ENCODE measurements at places on chromosomes 7 and 10.
A peak's percentile ranks its signal among the peaks of the same experiment; 100 is the strongest.

GRCh38 chr7:67652937-67653336 lies 656.3 kb downstream of the TYW1 start:
- H3K4me1 ChIP-seq: no peaks in the 10 kb centered on the region
- no peaks in the 10 kb centered on the region for H3K36me3 ChIP-seq
- no peak overlapping the region for H3K4me3 ChIP-seq
- DNase-seq: no peak

DNA sequence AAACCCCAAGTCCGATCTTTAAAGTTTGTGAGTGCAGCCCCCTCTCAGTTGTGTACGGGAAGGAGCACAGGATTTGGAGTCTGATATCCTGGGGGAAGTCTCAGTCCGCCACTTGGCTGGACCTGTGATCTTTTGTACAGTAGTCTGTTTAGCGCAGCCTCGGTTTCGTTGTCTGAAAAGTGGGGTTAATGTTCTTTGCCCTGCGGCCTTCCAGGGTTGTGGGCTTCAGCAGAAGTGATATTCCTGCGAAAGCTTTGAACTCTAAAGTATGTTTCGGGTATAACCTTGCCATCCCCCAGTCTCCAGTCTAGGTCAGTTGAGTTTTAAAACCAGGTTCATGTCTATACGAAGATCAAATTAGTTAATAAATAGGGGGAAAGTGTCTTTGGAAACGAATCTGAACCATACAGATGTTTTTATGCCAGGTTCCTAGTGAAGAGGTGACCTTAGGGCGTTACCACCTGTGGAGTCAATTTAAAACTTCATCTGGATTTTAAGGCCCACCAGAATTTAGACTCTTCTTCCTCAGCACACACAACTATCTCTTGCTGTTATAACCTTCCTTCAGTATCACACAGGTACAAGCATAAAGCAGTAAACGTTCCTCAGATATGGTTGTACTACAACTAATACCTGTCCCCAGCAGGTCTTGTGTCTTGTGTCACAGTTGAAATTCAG lies 904 bp downstream of the R3HCC1L start:
- no peaks in the 10 kb centered on the region for H3K27me3 ChIP-seq
- H3K27ac ChIP-seq: peak overlapping the region; percentile 100

- no peaks in the 10 kb centered on the region for H3K27me3 ChIP-seq
- no peak for DNase-seq
- no peak overlapping the region for H3K4me3 ChIP-seq
- no peaks in the 10 kb centered on the region for H3K36me3 ChIP-seq
- no peak overlapping the region for H3K27ac ChIP-seq
Measured at GRCh38 chr7:116216956-116217571, 6.7 kb downstream of the TES start.

DNA sequence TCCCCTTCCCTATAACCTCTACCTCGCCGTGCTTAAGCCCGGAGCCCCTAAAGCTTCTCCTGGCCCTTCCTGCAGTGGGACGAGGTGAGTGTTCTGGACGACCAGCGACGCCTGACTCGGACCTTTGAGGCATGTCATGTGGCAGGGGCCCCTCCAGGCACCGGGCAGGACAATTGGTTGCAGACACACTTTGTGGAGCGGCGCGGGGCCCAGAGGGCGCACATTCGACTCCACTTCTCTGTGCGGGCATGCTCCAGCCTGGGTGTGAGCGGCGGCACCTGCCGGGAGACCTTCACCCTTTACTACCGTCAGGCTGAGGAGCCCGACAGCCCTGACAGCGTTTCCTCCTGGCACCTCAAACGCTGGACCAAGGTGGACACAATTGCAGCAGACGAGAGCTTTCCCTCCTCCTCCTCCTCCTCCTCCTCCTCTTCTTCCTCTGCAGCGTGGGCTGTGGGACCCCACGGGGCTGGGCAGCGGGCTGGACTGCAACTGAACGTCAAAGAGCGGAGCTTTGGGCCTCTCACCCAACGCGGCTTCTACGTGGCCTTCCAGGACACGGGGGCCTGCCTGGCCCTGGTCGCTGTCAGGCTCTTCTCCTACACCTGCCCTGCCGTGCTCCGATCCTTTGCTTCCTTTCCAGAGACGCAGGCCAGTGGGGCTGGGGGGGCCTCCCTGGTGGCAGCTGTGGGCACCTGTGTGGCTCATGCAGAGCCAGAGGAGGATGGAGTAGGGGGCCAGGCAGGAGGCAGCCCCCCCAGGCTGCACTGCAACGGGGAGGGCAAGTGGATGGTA lies 9.2 kb downstream of the EPHB6 start:
- no peak for DNase-seq
- no peak overlapping the region for H3K4me3 ChIP-seq
- no peaks in the 10 kb centered on the region for H3K27me3 ChIP-seq
- peaks cover 12% of the 10 kb centered on the region for H3K4me1 ChIP-seq

- no peak overlapping the region for H3K4me3 ChIP-seq
- no peaks in the 10 kb centered on the region for H3K27me3 ChIP-seq
- H3K27ac ChIP-seq: no peak overlapping the region
- peaks cover 19% of the 10 kb centered on the region for H3K4me1 ChIP-seq
Measured at GRCh38 chr7:80536426-80536825, 24.6 kb upstream of the GNAT3 start.

- no peak overlapping the region for H3K4me3 ChIP-seq
- no peak overlapping the region for H3K27ac ChIP-seq
- H3K36me3 ChIP-seq: no peaks in the 10 kb centered on the region
- DNase-seq: no peak
Measured at GRCh38 chr7:135715673-135716072, 12.3 kb downstream of the SLC13A4 start.

DNA sequence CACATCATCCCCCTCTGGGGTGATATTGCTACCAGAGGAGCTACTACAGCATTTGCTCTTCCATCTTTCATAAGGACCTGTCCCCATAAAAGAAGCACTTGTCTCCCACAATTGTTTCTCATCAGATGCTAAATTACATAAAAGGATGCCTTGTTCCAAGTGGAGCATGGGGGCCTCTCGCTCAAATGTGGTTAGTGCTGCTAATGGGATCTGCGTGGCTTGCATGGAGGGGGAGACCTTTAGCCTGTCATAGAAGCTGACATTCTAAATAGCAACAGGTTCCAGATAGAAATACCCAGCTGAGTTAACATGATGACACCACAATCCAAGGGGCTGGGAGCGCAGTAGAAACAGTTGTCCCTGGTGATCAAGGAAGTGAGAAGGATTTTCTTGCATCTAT lies 257.9 kb downstream of the SFMBT2 start:
- H3K4me3 ChIP-seq: no peak overlapping the region
- no peak for DNase-seq
- H3K27ac ChIP-seq: no peak overlapping the region
- H3K4me1 ChIP-seq: peaks cover 18% of the 10 kb centered on the region
- no peaks in the 10 kb centered on the region for H3K36me3 ChIP-seq
- H3K27me3 ChIP-seq: no peaks in the 10 kb centered on the region

GRCh38 chr10:33134011-33134751 lies 176.2 kb upstream of the ITGB1 start:
- H3K27ac ChIP-seq: no peak overlapping the region
- no peak overlapping the region for H3K4me3 ChIP-seq
- DNase-seq: no peak
- no peaks in the 10 kb centered on the region for H3K4me1 ChIP-seq

GRCh38 chr10:110009736-110010475 lies 2.1 kb downstream of the ADD3 start:
- DNase-seq: no peak
- peak overlapping the region; percentile 83 for H3K4me3 ChIP-seq
- no peaks in the 10 kb centered on the region for H3K36me3 ChIP-seq
- H3K27me3 ChIP-seq: no peaks in the 10 kb centered on the region

GRCh38 chr7:98656899-98657298 lies 39.8 kb downstream of the NPTX2 start:
- H3K4me3 ChIP-seq: no peak overlapping the region
- no peaks in the 10 kb centered on the region for H3K27me3 ChIP-seq
- no peaks in the 10 kb centered on the region for H3K36me3 ChIP-seq
- H3K4me1 ChIP-seq: no peaks in the 10 kb centered on the region
- DNase-seq: no peak
